Parietal lobe (tissue), 2 donors: ENCODE measurements at places on chromosomes 1 and 21. TPM values are rescaled to one million over a fixed set of nuclear protein-coding genes. Genes with fewer than 3 reads are reported as not detected.

Gene CBR3
- total RNA-seq, result 2.8 TPM

Gene CD244
- not detected for total RNA-seq

Gene NBPF10
- total RNA-seq, result 1.9 TPM

Gene C1orf226
- total RNA-seq, result 7.5 TPM

Gene E2F2
- 3.4 TPM for total RNA-seq

Gene FUBP1
- total RNA-seq, result 495 TPM

Gene CHODL
- 2.8 TPM for total RNA-seq

Gene NBPF4
- total RNA-seq, result not detected

Gene IQCC
- 4.1 TPM for total RNA-seq

Gene ANGPTL3
- not detected for total RNA-seq

Gene PLXNA2
- 145 TPM for total RNA-seq

Gene SYCP1
- total RNA-seq, result not detected

Gene DCDC2B
- not detected for total RNA-seq

Gene SPATA1
- 0.63 TPM for total RNA-seq

Gene FAM167B
- total RNA-seq, result not detected

Gene ZP4
- not detected for total RNA-seq

Gene LSS
- total RNA-seq, result 118 TPM

Gene PROX1
- 17.8 TPM for total RNA-seq

Gene SASS6
- 5.6 TPM for total RNA-seq

Gene EPS15
- 147 TPM for total RNA-seq

Gene RIPPLY3
- not detected for total RNA-seq

Gene MRAP
- not detected for total RNA-seq

Gene MROH7
- 2.5 TPM for total RNA-seq

Gene TSACC
- not detected for total RNA-seq

Gene FCRL6
- total RNA-seq, result not detected

Gene CFAP74
- 0.63 TPM for total RNA-seq

Gene LCE3E
- total RNA-seq, result not detected

Gene ZNF326
- 61.3 TPM for total RNA-seq

Gene OLFML2B
- total RNA-seq, result 1.6 TPM

Gene OR6K3
- total RNA-seq, result not detected

Gene FCGR3B
- 0.63 TPM for total RNA-seq

Gene HIVEP3
- total RNA-seq, result 36.6 TPM

Gene SLC1A7
- not detected for total RNA-seq

Gene MYOM3
- total RNA-seq, result not detected

Gene NR5A2
- not detected for total RNA-seq

Gene VCAM1
- 14.4 TPM for total RNA-seq

Gene LYPD8
- not detected for total RNA-seq

Gene CLCA1
- not detected for total RNA-seq
